ENCODE measurements at places on chromosomes 6 and 20. TPM values are rescaled to one million over a fixed set of nuclear protein-coding genes. Genes with fewer than 3 reads are reported as not detected.
A peak's percentile ranks its signal among the peaks of the same experiment; 100 is the strongest.

The PRSS16 gene
- 0.41 TPM for total RNA-seq

The IPCEF1 gene
- 10.6 TPM for total RNA-seq

The RNF39 gene
- not detected for total RNA-seq

The CD93 gene
- 10.6 TPM for total RNA-seq

DNA sequence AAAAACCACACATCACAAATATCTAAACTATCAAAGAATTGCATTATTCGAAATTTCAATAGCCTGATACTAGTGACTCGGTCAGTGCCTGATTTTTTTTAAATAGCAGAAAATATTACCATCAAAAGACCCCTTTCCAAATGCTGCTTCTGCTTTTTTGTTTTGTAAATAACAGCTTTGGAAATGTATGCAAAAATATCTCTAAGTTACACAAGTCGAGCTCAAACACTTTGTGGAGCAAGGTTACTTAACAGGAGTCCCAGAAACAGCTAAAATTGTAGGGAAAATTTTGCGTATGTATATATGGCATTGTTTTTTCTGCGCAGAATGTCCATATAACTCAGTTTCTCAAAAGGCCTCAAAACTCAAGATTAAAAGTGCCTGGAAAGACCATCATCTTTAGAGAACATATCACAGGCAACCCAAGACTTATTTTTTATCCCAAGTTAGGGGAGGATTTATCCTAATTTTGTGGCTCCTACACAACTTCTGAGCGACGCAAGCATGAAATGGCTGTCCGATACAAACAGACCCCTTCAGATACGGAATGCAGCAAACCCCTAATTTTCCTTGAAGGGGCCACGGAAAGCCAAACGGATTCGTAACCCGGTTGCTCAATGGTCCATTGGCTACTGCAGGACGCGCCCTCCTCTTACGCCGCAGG is 1.3 kb downstream of the CEP85L start:
- DNase-seq, result no peak

DNA sequence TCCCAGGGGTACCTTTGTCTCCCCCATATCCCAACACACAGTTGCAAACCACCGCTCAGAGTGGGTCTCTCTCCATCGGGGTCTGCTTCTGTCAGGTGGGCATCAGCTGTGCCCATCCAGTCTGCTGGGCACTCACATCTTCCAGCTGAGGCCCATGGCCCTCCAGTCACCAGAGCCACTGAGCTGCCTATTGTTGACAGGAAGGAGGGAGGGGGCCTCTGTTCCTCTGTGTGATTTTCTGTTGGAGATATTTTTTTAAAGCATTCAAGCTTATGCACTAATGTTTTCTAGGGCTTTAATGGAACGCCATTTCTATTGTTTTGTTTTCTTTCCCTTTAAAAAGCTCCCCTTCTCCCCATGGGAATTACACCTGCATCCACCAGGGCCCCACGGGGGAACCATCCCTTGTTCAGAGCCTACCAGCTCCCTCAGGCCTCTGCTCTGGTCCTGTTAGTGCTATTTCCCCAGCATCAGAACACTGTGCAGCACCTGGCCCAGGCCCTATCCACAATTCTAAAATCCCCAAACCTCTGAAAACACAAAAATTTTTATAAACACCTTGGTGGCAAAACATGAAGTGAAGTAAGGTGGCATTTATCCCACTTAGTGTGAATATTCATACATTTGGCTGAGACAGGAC is 326.2 kb downstream of the CD83 start:
- no peak for DNase-seq

DNA sequence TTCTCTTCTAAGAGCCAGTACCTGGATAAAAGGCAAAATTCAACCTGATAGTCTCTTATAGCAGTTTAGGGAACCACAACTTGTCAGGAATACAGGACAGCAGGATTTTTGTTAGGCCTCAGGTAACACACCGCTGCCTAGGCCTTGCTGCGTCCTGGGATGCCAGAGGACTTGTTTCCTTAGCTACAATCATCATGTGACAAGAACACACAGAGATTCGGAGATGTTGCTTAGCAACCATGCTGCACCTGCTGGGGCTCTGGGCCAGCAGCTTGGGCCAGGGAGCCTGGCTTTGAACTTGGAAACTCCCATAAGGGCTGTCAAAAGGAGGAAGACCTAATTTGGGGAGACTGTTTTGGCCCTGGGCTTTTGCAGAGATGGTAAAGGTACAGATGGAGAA is 36.1 kb upstream of the CHD6 start:
- no peak for DNase-seq

DNA sequence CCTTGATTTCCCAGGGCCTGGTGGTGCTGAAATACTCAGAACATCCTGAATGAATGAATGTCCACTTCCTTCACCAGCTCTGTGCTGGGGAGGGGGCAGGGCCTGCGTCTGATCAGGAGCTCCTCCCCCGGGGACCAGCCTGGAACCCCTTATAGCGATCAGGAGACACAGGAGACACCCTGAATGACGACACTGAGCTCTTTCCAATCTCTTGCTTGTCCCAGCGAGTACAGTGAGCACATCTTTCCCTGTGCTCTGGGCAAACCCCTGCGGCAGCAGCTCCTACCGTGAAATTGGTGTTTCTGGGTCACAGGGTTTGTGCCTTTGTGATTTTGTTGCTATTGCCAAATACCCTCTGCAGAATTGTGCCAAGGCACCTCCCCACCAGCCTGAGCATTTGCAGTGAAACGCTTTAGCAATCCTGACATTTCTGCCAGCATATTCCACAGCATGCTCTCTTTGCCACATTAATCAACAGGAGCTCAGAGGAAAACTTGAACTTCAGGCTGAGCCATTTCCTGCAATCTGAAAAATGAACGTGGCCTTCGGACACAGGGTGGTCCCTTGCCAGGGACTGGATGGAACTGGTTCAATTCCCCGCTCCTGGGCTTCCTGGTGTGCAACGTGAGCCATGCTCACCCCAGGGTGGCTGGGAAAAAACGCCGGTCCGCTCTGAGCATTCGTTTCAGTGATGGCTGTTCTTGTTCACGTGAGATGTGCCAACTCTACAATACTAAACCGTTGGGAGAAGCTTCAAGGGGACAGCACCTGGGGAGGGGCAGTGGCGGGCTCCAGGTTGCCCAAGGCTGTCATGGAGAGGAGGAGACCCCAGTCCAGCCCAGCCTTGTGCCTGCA is 23.1 kb upstream of the MRGBP start:
- no peak for DNase-seq

GRCh38 chr20:328975-329695 is 3.8 kb downstream of the SOX12 start:
- no peak for DNase-seq

DNA sequence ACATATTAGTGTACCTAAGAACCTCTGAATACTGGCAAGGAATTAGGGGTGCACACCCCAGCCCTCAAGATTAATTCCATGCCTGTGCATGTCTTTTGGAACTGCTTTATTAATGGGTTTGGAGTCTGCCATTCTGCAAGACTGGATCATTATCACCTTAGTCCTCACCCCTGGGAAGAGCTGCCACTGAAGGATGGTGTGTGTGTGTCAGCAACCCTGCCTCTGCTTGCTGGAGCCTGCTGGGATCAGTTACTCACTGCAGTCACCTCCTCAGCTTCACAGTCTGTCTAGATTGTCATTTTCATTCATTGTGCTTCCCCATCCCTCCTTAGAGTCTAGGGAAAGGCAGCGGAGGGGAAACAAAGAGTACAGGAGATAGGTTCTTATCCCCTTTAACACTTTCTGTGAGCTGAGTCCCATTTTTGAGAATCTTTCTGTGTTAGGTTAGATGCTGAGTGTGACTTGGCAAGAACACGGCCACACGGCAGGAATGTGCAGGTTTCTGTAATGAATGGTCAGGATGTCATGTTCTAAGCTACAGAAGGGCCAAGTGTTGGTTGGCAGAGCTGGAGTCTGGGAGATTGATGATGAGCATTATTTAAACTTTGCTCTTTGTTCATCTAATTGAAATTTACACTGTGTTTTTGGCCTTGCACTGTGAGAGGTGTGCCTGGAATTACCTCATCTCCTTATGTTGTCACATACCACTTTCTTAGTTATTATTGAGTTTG is 21.1 kb downstream of the GHRH start:
- DNase-seq, result no peak

DNA sequence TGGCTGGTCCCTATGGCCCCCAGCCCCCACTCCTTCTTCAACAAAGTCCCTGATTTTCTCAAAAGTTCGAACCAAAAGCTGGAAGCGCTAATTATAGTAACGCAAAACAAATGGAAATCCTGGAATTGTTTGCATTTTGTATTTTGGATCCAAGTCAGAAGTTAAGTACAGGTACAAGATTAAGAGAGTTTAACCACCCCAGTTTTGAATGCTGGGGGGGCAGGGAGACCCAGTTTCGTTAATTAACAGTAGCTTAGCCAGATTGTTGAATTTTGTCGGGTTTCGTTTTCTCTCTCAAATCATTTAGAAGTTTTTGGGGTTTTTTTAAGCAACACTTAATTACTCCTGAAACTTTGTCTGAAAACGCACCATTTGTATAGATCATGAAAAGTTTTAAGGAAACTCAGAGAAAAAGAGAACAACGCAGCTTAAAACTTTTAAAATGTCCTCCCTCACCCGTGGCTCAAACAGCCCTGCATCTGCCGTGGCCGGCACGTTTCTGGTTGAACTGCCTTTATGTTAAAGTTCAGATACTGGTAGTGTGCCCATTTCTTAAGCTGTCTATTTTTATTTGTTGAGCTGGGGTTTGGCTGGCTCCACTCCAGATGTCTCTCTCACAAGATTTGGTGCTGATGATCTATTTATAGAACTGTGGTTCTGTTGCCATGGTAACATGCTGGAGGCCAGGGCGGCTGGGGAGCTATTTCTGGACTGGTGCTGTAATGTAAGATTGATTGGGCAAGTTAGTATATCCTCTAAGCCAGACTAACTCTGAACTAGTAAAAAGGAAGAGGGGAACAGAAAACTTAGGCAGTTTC is 55.0 kb downstream of the GNAS start:
- peak; percentile 70 for DNase-seq

DNA sequence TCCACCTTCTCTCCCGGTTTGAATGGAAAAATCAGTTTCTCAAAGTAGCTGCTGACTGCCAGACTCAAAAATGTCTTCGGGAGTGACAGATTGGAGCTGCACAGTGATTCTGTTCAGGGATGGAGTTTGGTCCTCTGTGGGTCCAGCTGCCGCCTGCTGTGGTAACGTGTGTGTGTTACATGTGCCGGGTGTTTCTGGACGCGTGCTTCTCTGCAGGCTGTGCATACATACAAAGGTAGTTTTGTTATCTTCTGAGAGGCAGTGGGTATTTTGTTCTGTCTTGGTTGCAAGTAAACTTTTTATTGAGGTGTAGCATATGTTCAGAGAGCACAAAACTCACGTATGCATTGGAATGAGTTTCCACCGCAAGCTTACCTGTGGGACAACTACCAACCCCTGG is 41.3 kb upstream of the NAA20 start:
- peak; percentile 41 for DNase-seq

All from frontal cortex (tissue), 4 donors.